NCI-H69 (cell line): ENCODE measurements at places on chromosomes 4 and X.

GRCh38 chr4:99029852-99030251 is 34.3 kb downstream of the METAP1 start:
- no peak for DNase-seq

GRCh38 chr4:139872274-139872673 is 206.7 kb downstream of the MGST2 start:
- DNase-seq = peak; percentile 26

- peak; percentile 14 for DNase-seq
These were observed 59.6 kb upstream of the DUSP21 start for GRCh38 chrX:44784241-44784640.

GRCh38 chrX:39519566-39520301 is 578.0 kb downstream of the BCOR start:
- peak; percentile 68 for DNase-seq

DNA sequence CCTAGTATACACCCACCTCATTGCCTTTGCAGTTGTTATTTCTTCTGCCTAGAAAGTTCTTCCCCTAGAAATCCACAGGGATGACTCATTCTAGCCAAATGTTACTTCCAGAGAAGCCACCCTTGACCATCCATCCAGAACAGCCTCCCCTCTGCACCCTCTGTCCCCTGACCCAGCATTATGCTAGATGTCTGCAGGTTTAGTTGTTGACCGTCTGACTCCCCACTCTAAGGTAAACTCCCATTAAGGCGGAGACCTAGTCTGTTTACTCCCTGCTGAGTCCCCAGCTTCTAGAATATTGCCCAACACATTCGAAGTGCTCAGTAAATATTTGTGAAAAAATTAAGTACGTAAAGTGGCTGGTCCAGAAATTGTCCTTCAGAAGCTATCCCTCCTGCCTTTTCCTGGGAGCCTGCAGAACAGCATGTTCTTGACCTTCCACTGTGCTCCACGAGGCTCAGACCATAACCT is 11.0 kb downstream of the SRD5A3 start:
- peak; percentile 73 for DNase-seq

DNA sequence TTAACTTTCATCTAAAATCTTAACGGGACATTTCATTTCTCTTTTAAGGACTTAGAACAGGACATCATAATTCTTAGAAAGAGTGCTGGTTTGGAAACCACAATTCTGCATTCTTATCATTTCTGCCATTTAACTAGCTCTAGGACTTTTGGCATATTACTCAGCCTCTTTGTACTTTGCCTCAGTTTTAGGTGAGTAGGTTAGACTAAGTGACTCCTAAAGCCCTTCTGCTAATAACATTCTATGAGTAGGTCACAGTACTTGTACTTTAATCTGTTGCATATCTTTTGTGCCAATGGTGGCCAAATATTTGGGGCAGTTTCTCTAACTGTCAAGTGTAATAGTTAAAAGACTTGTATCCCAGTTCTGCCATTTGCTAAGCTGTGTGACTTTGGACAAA is 115.4 kb upstream of the NUDT6 start:
- DNase-seq = no peak

- DNase-seq = peak; percentile 64
These were observed 18.5 kb upstream of the DRD5 start for GRCh38 chr4:9762823-9763475.

- no peak for DNase-seq
These were observed 49.5 kb downstream of the USP53 start for GRCh38 chr4:119261986-119262385.
